Activated T-helper 1 cell treated with Interleukin-2 at 50 U/mL for 16 hours (primary cell): ENCODE measurements at places on chromosomes 13 and 19.
A peak's percentile ranks its signal among the peaks of the same experiment; 100 is the strongest.

GRCh38 chr19:35476149-35476548, 14.1 kb downstream of the KRTDAP start:
- DNase-seq = no peak

GRCh38 chr13:39363382-39363772, 239.6 kb downstream of the LHFPL6 start:
- DNase-seq = no peak

DNA sequence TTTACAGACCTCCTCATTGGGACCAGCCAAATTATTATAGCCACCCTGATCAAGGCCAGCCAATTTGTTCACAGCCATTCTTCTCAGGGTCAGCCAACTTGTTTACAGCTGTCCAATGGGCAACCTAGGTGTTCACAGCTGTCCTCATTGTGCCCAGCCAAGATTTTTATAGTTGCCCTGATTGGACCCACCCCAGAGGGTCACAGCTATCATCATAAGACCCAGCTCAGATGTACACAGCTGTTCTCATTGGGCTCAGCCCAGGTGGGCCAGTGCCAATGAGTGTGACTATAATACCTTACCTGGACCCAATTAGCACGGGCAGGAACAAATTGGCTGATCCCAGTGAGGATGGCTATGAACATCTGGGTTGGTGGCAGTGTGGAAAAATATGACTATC, 1151.8 kb downstream of the UQCRFS1 start:
- DNase-seq = no peak

- DNase-seq = no peak
Measured at GRCh38 chr19:23259961-23260360, 9.8 kb upstream of the ZNF724 start.

GRCh38 chr19:7263066-7263465, 31.1 kb downstream of the INSR start:
- DNase-seq = no peak

- DNase-seq = no peak
Measured at GRCh38 chr13:100184095-100184494, 95.2 kb downstream of the PCCA start.

- no peak for DNase-seq
Measured at GRCh38 chr13:48738311-48738710, 84.6 kb downstream of the CYSLTR2 start.

DNA sequence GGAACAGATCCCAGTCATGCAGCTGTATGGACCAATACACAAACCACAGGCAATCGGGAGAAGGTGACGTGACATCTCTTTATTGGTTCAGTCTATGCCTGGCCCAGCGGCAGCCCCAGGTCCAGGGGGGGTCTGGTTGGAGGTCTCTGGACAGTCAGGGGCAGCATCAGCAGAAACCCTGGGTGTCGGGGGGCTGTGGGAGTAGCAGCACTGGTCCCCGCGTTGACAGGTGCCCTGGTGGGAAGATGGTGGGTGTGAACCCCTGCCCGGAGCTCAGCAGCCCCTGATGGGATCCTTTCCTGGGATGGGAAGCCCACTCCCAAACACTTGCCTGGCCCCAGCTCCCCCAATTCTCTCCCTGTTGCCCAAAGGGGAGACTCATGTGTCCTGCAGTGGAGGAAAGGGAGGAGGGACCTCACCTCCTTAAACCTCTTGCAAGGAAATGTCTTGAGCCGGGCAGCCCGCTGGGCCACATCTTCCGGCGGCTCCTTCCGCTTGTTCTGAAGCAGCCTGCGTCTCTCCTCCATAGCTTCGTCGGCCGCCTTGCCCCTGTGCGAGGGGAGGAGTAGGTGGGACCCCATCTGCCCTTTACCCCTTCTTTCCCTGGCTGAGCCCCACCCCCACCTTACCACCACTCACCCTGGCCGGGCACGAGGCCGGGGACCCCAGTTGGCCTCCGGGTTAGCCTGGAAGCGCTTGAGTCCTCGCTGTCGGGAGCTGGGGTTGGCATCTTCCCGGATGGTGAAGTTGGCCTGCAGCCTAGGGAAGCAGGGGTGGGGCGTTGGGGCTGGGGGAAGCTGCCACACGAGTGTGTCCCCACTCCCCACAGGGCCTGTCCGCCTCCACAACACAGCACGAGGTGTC, 2.4 kb upstream of the LYL1 start:
- no peak for DNase-seq

- no peak for DNase-seq
Measured at GRCh38 chr13:71339736-71340135, 527.3 kb downstream of the DACH1 start.

GRCh38 chr19:46746281-46747057, at the start of gene STRN4:
STRN4 (minus strand) TSS chr19:46746450; CDS start chr19:46746430, 20 bp downstream.
- peak; percentile 54 for DNase-seq

DNA sequence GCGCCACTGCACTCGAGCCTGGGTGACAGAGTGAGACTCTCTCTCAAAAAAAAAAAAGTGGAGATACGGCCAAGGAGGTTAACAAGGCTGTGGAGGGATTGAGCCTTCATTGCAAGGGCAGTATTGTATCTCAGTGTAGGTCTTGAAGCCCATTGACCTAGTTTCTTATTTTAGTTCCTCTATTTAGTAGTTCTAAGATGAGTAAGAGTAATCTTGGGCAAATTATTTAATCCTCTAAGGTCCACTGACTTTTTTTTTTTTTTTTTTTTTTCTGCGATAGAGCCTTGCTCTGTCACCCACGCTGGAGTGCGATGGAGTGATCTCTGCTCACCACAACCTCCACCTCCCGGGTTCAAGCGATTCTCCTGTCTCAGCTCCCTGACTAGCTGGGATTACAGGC, 14.3 kb upstream of the ILF3 start:
- DNase-seq = no peak

- no peak for DNase-seq
Measured at GRCh38 chr13:27853861-27854260, 61.6 kb downstream of the GSX1 start.

DNA sequence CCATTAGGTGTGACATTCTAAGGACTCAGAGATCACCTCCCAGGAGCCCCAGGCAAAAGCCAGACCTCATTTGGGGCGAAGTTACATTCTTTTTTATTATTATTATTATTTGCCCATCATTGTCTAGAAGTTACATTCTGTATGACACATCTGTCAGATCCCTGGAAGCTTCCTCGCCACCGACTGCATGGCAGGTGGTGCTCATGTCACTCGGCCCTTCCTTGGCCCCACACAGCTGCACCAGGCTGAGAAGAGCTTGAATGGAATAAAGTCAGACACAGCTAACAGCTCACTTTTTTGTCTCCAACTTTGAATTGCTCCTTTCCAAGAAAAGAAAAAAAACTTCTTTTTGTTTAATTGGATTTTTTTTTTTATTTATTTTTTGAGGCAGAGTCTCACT, 41.4 kb upstream of the LDLR start:
- DNase-seq = no peak

DNA sequence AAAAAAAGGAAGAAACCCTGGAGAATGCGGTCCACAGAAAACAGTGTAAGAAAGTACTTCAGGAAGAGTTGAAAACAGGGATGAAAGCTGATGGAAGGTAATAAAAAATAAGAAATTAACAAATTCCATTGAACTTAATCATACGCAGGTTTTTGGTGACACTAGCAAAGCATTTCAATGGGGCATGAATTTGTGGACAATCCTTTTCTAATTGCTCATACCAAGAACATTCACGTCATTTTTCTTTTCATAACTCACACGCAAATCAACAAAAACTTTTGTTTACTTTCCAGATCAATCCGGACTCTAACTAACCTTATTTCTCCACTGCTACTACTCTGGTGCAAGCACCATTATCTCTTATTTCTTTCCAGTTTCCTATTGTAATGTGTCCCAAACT, 1195.0 kb downstream of the SLITRK5 start:
- DNase-seq = no peak
